Iris pigment epithelial cell (primary cell): ENCODE measurements at places on chromosomes 12 and 14.

- DNase-seq: peak; percentile 30
Measured at GRCh38 chr12:97404543-97404942, 58.1 kb upstream of the RMST start.

GRCh38 chr12:64911912-64912311 lies 87.5 kb downstream of the TBC1D30 start:
- DNase-seq: no peak

DNA sequence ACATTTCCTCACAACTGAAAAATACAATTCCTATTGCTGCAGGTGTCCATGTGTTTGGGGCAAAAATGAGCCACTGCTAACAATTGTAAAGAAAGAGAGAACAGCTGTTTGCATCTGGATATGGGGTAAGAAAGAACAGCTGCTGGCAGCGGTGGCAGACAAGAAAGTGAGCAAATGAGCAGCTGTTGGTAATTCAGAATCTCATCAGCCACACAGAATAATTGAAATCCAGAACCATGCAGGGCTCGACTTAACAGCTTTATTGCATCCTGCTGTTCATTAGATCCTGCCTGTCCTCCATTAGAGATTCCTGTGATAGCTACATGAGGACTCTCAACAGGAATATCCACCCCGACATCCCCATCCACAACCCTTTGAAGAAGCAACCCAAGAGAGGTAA lies 62.5 kb upstream of the TSPAN8 start:
- DNase-seq: no peak

DNA sequence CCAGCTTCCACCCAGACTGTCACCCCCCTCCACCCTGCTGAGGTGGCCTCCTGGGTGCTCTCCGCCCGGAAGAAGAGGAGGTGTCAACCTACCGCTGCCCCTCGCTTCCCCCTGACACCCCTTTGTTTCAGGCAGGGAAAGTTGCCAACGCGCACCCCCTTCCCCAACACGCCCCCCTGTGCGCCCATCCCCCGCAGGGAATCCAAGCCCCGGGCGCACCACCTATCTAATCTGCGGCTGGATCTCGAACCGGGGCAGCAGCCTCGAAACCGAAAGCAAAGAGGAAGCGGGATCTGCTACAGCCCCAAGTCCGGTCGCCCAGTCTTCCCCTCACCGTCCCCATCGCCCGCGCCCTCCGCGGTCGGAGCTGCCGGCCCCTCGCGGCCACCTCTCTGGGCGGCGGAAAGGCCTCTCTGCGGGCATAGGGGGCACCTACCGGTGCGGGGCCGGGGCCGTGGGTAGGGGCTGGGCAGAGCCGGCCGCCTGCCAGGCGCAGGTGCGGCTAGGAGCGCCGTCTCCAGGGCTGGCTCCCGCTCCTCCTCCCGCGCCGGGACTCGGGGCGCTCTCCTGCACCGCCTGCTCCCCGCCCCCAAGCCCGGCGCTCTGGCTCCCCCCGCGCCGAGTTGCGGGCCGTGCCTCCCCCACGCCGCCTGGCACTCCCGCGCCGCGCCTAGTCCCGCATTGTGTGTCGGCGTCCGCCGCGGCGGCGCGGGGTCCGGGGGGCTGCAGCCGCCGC lies 18.3 kb upstream of the PLEKHH1 start:
- DNase-seq: peak; percentile 44
